Stimulated activated CD4-positive, alpha-beta T cell treated with anti-CD3 and anti-CD28 coated beads, Interleukin-15, amount 100 ng/mL, for 24 hours (primary cell): ENCODE measurements at places on chromosomes 16 and 17.

- DNase-seq = no peak
These were observed 144.6 kb upstream of the PLCG2 start for GRCh38 chr16:81634380-81635062.

DNA sequence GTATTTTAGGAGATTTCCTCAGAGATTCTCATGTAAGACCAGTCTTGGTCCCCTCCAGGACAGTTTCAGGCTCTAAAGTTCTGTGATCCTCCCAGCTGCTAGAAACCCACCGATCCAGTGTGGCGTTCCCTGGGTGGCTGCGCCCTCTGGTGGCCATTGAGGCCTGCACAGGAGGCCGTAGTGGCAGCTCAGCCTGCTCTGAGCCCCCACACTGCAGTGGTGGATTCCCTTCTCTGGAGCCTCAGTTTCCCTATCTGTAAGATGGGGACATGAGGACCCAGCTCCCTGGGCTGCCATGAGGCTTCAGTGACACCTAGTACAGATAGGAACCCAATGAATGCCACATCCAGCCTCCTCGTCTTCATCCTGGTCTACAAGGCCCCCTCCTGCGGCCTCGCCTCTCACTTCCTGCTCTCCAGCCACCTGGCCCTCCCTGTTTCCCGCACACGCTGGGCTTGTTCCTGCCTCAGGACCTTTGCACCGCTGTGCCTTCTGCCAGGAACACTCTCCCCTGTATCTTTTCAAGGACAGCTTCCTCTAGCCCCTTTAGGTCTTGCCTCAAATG, 16.5 kb downstream of the CCDC102A start:
- DNase-seq = peak; percentile 87

DNA sequence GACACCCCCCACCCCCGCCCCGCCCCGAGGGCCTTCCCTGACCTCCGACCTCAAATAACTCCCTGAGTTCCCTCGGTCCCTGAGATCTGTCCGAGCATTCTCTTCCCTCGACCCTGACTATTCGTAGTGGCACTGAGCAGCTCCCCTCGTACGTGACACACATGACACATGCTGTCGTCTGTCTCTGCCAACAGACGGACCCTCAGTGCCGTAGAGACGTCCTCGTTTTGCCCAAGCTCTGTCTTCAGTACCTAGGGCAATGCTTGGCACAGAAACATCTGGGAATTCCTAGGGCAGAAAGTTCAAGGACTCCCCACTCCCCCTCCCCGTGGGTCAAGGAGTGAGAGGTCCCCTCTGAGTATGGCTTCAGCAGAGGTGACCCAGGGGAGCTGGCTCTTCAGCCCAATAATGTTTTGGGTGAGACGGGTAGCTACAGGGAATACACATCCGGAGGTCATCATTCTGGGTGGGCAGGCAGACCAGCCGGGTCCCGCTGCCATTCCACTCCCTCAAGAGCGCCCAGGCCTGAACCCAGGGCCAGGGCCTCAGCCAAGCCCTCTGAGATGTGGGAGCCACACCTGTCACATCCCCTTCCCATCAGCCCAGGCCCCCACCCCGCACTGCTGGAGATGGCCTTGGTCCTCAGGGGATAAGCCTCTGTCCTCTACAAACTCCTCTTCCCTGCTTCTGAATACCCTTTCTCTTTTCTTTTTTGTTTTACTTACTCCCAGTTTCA, 671 bp upstream of the FADS6 start:
- DNase-seq = no peak

GRCh38 chr17:81664051-81664470, 2.3 kb downstream of the OXLD1 start:
- DNase-seq = peak; percentile 32

GRCh38 chr17:75843577-75844529, at the start of gene UNC13D:
Gene UNC13D, minus strand, starts transcription at chr17:75844404. Its CDS starts 67 bp downstream, at chr17:75844337.
- DNase-seq = peak; percentile 71

DNA sequence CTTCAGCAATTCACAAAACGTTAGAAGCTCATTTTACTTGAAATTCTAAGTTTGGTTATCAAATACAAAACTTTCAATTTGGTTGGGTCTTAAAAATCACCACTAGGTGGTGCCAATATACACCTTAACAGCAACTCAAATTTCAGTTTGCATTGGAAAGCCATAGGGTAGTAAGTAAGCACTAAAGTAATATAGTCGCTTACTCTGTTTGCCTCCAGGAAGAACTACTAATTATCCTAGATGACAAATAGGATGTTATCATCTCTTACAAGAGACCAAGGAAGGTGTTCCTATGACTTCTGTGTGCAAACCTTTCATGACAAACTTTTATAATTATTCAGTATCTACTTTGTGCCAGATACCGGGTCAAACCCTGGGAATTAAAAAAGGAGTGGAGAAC, 93.3 kb downstream of the MYO1D start:
- DNase-seq = no peak

GRCh38 chr17:80393961-80394360, 21.0 kb upstream of the ENDOV start:
- no peak for DNase-seq
